ENCODE measurements at places on chromosomes 7 and 10.

DNA sequence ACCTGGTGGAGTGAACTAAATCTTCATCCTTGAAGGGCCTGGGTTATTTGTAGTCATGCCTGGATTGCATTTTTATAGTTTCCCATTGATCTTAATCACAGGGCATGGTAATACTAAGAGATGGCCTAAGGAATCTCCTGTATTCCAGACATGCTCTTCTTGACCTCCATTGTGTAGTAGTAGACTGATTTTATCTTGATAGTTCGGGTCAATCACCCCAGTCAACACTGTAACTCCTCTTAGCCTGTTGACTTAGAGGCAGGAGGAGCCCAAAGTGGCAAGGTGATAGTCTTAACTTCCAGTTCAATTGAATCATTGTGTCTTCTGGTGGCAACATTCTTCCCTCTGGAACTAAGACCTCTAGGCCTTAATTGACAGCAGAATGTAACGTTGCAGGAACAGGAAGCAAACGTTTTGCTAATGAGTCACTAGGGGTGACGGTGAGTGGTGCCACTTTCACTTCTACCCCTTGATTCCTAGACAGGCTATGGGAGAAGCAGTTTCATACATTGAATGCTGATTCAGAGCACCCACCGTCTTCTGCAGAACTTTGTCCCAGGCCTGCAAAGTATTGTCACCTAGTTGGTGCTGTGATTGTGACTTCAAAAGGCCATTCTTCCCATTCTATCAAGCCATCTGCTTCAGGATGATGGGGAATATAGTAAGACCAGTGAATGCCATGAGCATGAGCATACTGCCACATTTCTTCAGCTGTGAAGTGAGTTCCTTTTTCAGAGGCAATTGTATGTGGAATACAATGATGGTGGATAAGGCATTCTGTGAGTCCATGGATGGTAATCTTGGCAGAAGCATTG is 24.0 kb upstream of the PAPSS2 start:
- no peak for DNase-seq

DNA sequence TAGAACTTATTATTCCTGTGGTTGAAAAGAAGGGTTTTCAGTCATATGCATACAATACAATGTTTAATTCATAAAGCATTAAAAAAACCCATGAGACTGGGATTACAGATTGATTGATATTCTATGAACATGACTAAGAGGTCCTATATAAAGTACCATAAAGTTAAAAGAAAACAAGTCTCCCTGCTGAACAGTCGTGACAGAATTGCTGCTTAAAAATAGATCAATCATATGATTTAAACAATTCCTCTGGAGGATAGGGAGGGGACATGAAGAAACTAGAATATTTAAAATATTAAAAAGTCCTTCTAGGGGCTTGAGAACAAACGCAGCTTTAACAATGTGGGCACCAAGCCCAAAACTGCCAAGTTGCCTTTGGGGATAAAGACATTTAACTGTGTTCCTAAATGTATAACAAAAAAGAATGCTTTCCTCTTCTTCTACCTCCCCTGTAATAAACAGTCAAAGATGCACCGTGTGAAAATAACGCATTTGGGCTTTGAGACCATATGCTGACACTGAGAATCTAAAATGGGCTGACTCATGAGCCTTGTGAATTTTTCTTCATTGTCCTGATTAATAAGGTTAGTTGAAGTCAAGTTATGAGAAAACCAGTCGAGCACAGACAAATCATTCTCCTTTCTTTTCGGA is 25.8 kb downstream of the TWIST1 start:
- no peak for DNase-seq

DNA sequence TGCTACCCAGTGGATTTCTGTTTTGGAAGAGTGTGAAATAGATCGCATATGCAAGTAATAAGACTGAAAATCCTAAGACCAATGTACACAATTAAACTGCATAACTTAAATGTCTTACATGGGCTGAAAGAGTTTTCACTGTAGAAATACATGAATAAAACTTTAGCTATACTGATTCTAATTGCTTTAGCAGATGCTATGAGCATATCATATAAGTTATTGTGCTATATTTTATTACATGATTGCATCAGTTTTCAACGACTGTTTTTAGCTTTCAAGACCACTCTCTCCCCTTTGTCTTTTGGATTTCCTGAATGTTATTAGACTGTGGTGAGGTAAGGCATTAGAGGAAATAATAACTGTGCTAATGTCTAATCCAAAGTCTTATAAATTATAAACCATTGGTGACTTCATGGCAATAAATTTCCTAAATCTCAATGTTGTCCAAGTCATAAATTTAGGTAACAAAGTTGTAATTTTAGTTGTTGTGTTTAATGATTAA is 124.5 kb downstream of the SEMA3A start:
- DNase-seq = no peak

GRCh38 chr10:1214882-1215540 is 158.8 kb downstream of the WDR37 start:
- no peak for DNase-seq

- no peak for DNase-seq
Measured at GRCh38 chr7:123712619-123713018, 36.2 kb downstream of the WASL start.

DNA sequence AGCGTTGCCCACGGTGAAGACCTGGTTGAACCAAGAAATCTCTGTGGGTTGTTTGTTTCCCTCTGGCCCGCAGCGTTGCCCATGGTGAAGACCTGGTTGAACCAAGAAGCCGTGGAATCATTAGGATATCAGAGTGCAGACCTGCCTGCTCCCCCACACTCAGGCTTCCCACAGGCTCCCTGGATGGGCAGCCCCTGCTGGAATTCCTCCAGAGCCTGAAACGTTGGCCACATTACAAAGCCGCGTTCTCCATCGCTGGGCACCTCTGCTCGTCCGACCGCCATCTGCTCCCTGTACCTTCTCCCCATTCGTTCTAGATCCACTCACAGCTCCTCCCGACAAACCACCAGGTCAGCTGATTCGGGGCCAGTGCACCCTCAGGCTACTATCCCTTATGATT is 266.9 kb upstream of the SHH start:
- no peak for DNase-seq

DNA sequence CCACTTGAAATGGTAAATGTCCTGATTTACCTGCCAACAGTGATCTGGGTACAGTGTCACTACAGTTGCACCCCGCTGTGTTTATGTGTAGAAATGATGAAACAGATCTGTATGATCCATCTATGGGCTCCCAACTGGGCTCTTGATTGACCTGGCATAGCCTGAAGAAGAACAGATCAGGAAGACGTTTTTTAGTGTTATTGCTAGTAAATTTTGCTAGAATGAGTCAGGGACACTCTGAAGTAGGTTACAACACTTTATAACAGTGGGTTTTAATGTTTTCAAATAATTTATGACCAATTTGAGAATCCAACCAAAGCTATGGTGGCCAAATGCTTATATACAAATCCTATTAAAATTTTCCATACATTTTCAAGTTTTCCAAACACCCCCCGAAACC is 110.3 kb downstream of the DKK1 start:
- DNase-seq = no peak

Data from left ventricle myocardium superior (tissue), 1 donor.